Motor neuron (in vitro differentiated cells): ENCODE measurements at places on chromosomes 6 and 20. TPM values are rescaled to one million over a fixed set of nuclear protein-coding genes. Genes with fewer than 3 reads are reported as not detected.

Gene WASF1
- total RNA-seq = 30.2 and 34.6 TPM in 2 replicates

Gene KCNK5
- total RNA-seq = 0.15 and 0.49 TPM in 2 replicates

Gene KPNA5
- 29.4 and 33.4 TPM in 2 replicates for total RNA-seq

Gene SLC32A1
- 0.14 and 0.15 TPM in 2 replicates for total RNA-seq

Gene SNX3
- total RNA-seq = 165 and 170 TPM in 2 replicates

Gene MYB
- 0.22 TPM in 1 of 2 replicates, not detected in the other for total RNA-seq

Gene C4A
- 2.2 and 3.6 TPM in 2 replicates for total RNA-seq

Gene ISM1
- 7.2 and 14.0 TPM in 2 replicates for total RNA-seq

Gene HLA-DOB
- not detected in 2 replicates for total RNA-seq
